8988T (cell line): ENCODE measurements at places on chromosomes 3 and 15.

GRCh38 chr3:161347726-161348125 is 23.6 kb downstream of the SPTSSB start:
- no peak for DNase-seq

DNA sequence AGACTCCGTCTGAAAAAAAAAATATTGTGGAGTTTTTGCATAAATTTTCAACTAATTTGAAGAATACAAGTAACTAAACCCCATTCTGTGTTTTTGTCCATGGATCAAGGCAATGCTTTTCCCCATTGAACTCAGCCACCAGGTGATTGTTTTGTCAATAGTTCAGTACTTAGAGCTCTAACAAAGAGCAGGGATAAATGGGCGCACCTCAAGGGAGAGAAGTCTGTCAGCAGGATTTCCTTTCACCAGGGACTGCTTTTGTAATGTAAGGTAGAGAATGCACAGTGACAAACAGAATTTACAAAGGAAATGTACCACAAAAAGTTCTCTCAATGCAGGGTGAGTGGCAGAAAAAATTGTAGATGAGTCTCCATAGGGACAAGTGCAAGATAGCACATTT is 10.8 kb upstream of the ATP13A5 start:
- DNase-seq: no peak

- DNase-seq: no peak
Observed at GRCh38 chr3:16546186-16547010, 32.9 kb upstream of the RFTN1 start.

GRCh38 chr3:127216415-127217261 is 23.7 kb downstream of the PRR23E start:
- no peak for DNase-seq

DNA sequence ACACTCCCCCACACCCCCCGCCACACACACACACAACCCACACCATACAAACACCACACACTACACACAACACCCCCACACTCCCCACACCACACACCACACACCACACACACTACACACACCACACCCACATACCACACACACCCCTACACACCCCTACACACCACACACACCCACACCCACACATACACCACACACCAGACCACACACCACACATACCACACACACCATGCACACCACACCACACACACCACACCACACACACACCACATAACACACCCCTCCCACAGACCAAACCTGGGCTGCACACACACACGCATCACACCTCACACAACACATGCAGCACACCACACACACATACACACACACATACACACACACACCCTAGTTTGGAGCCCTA is 1.8 kb upstream of the RASGRF1 start:
- no peak for DNase-seq

GRCh38 chr3:187125319-187126031 is 13.8 kb downstream of the RPL39L start:
- DNase-seq: no peak

GRCh38 chr3:43268636-43269035 is 17.7 kb upstream of the SNRK start:
- no peak for DNase-seq
